ENCODE measurements at places on chromosomes 13 and 19. TPM values are rescaled to one million over a fixed set of nuclear protein-coding genes. Genes with fewer than 3 reads are reported as not detected.

GRCh38 chr13:49690133-49690994, 922 bp downstream of the EBPL start:
- no peaks in the 10 kb centered on the region for H3K27me3 ChIP-seq
- peaks cover 23% of the 10 kb centered on the region for H3K36me3 ChIP-seq
- DNase-seq: no peak
- no peak overlapping the region for H3K27ac ChIP-seq

DNA sequence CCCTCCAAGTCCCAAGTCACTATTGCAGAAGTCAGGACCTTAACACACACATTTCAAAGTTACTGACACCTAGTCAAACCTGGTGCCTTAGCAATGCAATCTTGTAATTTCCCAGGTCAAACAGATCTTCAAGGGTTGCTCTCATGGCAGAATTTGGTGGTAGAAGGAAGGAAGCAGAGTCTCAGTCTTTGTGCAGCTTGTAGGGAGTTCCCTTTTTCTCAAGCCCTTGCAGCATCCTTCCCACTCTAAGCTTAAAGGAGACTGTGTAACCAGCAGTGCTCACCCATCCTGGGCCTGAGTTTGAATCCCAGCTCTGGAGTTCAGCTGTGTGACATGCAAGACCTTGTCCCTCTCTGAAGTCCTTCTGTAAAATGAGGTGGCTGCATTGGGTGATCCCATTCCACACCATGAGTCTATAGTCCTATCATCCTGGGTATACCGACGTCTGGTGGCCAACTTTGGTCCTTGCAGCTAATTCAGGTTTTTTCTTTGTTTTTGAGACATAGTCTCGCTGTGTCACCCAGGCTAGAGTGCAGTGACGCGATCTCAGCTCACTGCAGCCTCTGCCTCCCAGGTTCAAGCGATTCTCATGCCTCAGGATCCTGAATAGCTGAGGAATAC, 9.8 kb downstream of the SIGLEC10 start:
- no peak overlapping the region for H3K27ac ChIP-seq
- no peaks in the 10 kb centered on the region for H3K27me3 ChIP-seq
- H3K4me3 ChIP-seq: no peak overlapping the region
- peaks cover 27% of the 10 kb centered on the region for H3K36me3 ChIP-seq
- DNase-seq: peak; percentile 74

GRCh38 chr13:99031832-99032231, 54.0 kb upstream of the DOCK9 start:
- no peak overlapping the region for H3K4me3 ChIP-seq
- no peaks in the 10 kb centered on the region for H3K36me3 ChIP-seq
- DNase-seq: no peak

DNA sequence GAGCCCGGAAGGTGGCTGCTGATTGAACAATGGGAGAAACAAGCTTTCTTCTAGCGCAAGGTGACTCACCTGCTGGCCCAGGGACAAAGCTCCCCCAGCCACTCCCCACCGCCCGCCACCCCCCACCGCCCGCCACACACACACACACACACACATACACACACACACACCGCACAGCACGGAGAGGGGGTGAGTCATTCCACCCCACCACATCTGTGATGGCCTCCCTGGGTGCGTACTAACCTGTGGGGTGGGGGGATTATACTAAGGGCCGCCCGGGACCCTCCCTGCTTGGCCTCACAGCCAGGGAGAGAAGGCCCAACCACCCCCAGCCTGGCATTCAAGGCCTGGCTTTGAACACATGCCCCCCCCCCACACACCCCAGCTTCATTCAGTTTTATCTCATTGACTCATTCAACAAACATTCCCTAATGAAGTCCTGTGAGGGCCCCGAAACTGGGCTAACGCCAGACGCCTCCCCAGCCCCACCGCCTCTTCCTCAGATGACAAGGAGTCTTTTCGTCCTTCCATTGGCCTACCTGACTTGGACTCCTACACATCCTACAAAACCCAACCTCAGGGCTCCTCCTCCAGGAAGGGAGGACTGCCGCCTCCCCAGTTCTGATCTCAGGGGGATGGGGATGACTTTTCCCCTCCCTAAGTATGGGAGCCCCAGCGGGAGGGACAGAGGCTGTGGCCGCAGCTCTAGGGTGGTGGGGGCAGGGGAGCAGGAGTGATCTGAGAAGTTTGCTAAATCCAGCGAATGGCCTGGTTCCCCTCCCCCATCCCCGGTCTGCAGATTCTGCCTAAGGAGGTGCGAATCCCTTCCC, 5.8 kb upstream of the ONECUT3 start:
- H3K27ac ChIP-seq: no peak overlapping the region
- peak overlapping the region; percentile 51 for H3K4me3 ChIP-seq
- H3K27me3 ChIP-seq: peaks cover 68% of the 10 kb centered on the region
- no peaks in the 10 kb centered on the region for H3K4me1 ChIP-seq
- DNase-seq: peak; percentile 85
- no peaks in the 10 kb centered on the region for H3K36me3 ChIP-seq

GRCh38 chr19:42254850-42255765, at the start of gene ERF:
TSS of gene ERF (minus strand) at chr19:42255128. CDS start at chr19:42254999, 129 bp downstream.
- peaks cover 6% of the 10 kb centered on the region for H3K4me1 ChIP-seq
- H3K27me3 ChIP-seq: no peaks in the 10 kb centered on the region
- H3K27ac ChIP-seq: no peak within 1 kb of the TSS

GRCh38 chr13:95296326-95296925, 4.8 kb downstream of the ABCC4 start:
- no peak overlapping the region for H3K27ac ChIP-seq
- no peaks in the 10 kb centered on the region for H3K27me3 ChIP-seq
- H3K4me3 ChIP-seq: no peak overlapping the region

- peaks cover 2% of the 10 kb centered on the region for H3K4me1 ChIP-seq
- no peak overlapping the region for H3K4me3 ChIP-seq
- no peak for DNase-seq
- no peaks in the 10 kb centered on the region for H3K36me3 ChIP-seq
Measured at GRCh38 chr13:35874704-35875103, 256.5 kb downstream of the DCLK1 start.

DNA sequence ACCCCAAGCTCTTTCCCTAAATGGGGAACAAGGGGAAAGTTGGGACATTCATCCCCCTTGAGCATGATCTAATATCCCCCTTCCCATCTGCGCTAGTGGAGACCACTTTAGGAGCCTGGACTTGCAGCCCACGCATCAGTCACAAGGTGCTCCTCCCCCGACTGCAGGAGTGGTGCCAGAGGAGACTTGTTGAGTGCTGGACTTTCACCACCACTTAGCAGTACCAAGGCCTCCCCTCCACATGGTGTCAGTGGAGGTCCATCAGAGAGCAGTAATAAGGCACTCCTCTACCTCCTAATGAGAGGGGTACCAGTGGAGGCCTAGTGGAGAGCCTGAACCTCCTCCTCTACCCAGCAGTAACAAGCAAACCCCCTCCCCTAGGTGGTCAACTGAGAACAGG, 22.5 kb downstream of the CAB39L start:
- no peaks in the 10 kb centered on the region for H3K27me3 ChIP-seq
- H3K27ac ChIP-seq: no peak overlapping the region
- H3K36me3 ChIP-seq: no peaks in the 10 kb centered on the region
- H3K4me1 ChIP-seq: no peaks in the 10 kb centered on the region

DNA sequence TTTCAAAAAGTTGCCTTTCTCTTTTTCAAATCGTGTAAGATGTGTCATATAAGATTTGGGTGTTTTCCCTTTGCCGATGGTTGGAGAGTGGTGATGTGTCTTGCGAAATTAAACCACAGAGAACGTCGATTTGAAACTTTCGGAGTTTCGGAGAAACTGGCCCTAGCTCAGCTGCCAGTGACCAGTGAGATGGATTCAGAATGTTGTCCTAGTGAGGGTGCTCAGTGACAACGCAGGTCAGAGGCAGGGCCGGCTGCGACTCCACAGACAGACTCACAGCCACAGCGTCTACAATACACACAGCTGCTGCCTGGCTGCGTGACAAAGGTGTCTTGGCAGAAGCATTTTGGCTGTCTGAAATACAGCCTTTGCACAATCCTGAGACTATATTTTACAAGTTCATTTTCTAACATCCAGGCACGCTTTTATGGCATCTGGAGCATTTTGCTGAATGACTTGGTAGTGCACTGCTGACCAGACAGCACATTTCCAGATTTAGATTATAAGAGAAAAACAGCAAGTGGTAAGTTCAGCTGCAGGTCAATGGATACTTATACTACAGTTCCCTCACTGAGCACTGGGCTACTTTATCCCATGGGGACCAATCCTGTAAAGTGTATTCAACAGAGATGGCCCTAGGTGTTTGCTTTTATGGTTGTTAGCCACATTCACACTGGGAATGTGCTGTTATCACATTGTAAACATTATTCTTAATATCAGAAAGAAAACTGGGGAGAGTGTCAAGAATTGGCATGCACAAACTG, 207.5 kb downstream of the KCNRG start:
- no peak overlapping the region for H3K4me3 ChIP-seq
- H3K27ac ChIP-seq: no peak overlapping the region

- no peak overlapping the region for H3K4me3 ChIP-seq
- no peaks in the 10 kb centered on the region for H3K4me1 ChIP-seq
Measured at GRCh38 chr13:75749407-75749806, 113.3 kb downstream of the LMO7 start.

GRCh38 chr13:111225810-111226546, 94.5 kb upstream of the TEX29 start:
- no peaks in the 10 kb centered on the region for H3K4me1 ChIP-seq
- no peak for DNase-seq
- H3K27me3 ChIP-seq: no peaks in the 10 kb centered on the region

DNA sequence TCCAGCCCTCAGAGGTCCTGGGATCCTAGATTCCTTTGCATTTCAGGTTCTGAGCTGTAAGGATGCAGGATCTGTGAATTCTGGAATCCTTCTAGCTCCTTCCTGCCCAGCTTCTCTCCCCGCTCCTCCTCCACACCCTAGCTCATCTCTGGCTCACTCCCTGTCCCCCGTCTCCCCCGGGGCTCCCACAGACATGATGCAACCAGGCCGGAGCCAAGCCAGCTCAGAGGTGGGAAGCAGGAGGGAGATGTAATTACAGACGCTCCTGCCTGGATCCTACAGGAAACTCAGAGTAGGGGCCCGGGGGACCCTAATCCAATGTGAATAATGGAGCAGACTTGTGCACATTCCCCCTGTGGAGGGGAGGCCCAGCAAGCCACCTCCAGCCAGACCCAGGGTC, 4.5 kb downstream of the GNG8 start:
- H3K4me1 ChIP-seq: peaks cover 7% of the 10 kb centered on the region
- peaks cover 18% of the 10 kb centered on the region for H3K27me3 ChIP-seq
- no peaks in the 10 kb centered on the region for H3K36me3 ChIP-seq
- no peak for DNase-seq

DNA sequence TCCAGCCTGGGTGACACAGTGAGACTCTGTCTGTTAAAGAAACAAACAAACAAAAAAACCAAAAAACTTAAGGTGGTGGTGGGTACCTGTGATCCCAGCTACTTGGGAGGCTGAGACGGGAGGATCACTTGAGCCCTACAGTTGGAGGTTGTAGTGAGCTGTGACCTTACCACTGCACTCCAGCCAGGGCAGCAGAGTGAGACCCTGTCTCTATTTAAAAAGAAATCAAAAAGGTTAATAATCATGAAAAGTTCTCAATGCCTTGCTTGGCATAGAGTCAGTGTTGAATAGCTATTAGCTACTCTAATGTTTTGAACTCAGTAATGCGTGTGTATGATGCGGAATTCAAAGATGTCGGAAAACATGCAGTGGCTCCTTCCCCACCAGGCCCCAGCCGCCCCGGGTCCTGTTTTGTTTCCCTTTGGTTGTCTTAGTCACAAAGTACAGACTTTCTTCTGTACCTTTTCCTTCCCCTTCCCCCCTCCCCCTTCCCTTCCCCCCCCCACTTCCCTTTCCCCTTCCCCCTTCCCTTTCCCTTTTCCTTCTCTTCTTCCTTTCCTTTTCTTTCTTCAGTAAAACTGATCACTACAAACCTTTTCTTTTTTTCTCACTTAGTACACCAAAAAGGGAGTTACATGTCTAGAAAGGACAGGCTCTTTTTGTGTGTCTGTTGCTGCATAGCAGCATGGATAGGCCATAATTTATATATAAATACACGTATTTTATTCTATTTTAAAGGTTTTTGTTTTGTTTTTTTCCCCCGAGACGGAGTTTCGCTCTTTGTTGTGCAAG, 35.2 kb downstream of the DNM2 start:
- H3K27me3 ChIP-seq: no peaks in the 10 kb centered on the region
- H3K27ac ChIP-seq: no peak overlapping the region

GRCh38 chr19:48987323-48987722, 5.8 kb downstream of the GYS1 start:
- H3K27ac ChIP-seq: no peak overlapping the region
- no peaks in the 10 kb centered on the region for H3K27me3 ChIP-seq
- no peak overlapping the region for H3K4me3 ChIP-seq
- DNase-seq: no peak
- peaks cover 67% of the 10 kb centered on the region for H3K36me3 ChIP-seq
- no peaks in the 10 kb centered on the region for H3K4me1 ChIP-seq

DNA sequence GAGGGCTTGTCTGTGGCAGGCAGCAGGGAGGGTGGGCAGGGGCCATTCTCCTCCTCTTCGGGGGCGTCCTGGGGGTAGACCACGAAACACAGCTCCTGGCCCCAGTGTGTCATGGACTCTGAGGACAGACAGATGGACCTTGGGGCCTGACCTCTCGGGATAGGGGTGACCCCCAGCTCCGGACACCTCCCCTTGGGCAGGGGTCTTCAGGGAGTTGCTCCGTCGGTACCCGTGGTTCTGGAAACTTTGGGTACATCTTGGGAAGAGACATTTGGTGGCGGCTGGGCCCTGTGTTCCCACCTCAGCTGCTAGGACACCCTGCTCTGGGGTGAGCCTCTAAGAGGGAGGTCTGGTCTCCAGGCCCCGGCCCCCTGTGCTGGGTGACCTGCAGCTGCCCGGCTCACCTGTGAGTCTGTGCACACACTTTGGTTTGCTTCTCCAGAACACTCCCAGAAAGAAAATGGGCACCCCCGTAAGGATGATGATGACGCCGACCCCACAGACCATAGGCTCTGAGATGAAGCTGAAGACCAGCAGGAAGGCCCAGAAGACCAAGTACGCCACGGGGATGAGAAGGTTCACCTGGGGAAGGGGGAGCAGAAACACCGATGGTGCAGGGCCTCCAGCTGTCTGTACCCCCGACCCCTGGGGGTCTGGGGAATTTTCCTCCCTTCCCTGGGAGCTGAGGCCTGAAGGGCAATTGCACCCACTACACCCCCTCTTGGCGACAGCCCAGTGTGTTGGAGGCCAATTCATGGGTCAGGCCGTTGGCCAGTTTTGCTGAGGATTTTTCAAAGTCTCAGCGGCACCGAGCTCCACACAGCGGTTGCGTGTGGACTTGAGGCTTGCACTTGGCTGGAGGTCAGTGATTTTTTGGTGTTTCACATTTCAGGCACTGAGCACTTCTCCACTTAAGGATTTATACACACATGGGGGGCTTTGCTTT, 15.0 kb downstream of the LRP3 start:
- DNase-seq: no peak
- H3K36me3 ChIP-seq: no peaks in the 10 kb centered on the region
- H3K4me1 ChIP-seq: no peaks in the 10 kb centered on the region
- no peak overlapping the region for H3K4me3 ChIP-seq
- no peaks in the 10 kb centered on the region for H3K27me3 ChIP-seq

CYP2F1 gene
- total RNA-seq: 0.63 TPM

ELSPBP1 gene
- not detected for total RNA-seq

MPHOSPH8 gene
- 21.1 TPM for total RNA-seq

CAPN12 gene
- total RNA-seq: 10.3 TPM

FXYD3 gene
- total RNA-seq: 1.5 TPM

URAD gene
- not detected for total RNA-seq

LGI4 gene
- 3.2 TPM for total RNA-seq

TNNI3 gene
- total RNA-seq: 41.0 TPM

AMER2 gene
- total RNA-seq: 0.04 TPM

ZNF69 gene
- total RNA-seq: 25.4 TPM

LGALS13 gene
- total RNA-seq: not detected

Measured in H9 (cell line).